CMK (cell line): ENCODE measurements at places on chromosomes 7 and 10.

GRCh38 chr10:13717571-13717935 lies 130.8 kb downstream of the PRPF18 start:
- no peak for DNase-seq

DNA sequence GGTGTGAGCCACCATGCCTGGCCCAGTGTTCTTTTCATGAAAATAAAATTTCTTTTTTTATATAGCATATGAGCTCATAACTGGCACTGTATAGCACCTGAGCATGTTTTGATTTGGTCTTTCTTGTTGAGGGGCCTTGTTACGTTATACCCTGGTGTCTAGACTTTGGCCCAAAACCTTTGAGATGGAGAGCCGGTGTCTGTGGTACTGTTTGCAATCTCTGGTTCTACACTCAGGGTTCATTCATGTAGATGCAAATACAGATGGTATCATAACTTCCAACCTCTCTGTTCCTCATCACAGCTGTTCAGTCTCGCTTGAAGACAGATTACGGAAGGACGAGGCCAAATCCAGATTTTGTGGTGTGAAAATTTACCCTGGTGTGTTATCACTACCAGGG lies at the start of gene TAS2R5:
TSS of gene TAS2R5 (plus strand) at position 301 of the 400 bp plus-strand sequence. CDS start 145 bp downstream, outside the sequence.
- DNase-seq = no peak

DNA sequence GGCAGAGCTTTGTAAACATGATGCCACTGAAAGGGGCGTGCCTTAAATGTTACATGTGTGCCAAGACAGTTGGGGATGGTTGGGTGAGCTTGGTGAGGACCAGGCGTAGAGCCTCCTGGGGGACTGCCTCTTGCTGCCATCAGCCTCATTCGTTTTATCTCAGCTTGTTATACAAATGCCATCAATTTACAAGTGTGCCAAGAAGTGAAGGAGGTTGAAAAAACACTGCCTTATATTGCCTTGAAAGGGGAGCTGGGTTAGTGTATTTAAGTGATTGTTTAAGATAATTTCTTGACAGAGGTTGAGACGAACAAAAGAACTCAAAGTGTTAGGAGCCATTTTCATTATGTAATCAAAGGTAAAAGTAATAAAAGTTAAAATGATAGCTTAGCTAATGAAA lies 354.7 kb downstream of the PHTF2 start:
- no peak for DNase-seq

- no peak for DNase-seq
Observed at GRCh38 chr10:475709-476454, 213.6 kb downstream of the DIP2C start.

- DNase-seq = no peak
Observed at GRCh38 chr10:78890506-78890905, 178.3 kb upstream of the ZMIZ1 start.

DNA sequence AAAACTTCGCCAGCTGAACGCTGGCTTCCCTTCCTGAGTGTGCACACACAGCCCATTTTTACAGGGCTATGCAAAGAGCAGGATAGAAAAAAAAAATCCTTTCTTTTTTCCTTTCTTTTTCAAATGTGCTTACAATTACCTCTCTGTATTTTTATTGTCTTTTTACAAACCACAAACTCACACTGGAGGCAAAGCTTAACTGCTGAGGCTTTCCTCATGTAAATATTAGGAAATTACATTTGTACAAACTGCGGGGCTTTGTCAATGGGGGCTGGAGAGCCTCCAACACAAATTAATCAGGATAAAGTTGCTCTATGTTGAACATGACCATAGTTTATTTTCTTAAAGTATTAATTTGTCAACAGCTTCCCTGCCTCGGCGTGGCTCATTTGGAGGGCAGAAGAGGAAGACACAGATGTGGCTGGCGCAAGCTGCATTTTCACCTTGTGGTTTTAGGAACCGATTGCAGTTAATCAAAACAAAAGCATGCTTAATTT lies 411.7 kb upstream of the MKI67 start:
- no peak for DNase-seq

- no peak for DNase-seq
Observed at GRCh38 chr10:31876652-31877352, 51.8 kb downstream of the ARHGAP12 start.

GRCh38 chr10:130021383-130021950 lies 57.4 kb upstream of the EBF3 start:
- no peak for DNase-seq

- no peak for DNase-seq
Observed at GRCh38 chr10:79074732-79075131, 6.0 kb downstream of the ZMIZ1 start.

DNA sequence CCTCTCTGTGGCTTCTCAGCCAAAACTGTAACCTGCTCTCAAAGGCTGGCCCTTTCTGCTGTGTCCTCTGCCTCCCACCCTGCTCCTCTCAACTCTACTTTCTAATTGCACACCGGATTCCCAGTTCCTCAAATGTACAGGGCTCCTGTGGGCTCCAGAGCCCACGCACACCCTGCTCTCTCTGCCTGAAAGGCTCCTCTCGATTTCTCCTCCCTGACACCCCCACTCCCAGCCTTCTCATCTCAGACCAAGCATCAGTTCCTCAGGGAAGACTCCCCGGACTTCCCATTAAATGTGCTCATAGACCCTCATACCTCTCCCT lies 111.7 kb upstream of the STEAP1B start:
- DNase-seq = no peak

- no peak for DNase-seq
Observed at GRCh38 chr7:25279705-25280104, 51.4 kb upstream of the NPVF start.

GRCh38 chr10:104895981-104896380 lies 254.9 kb downstream of the SORCS3 start:
- DNase-seq = no peak

DNA sequence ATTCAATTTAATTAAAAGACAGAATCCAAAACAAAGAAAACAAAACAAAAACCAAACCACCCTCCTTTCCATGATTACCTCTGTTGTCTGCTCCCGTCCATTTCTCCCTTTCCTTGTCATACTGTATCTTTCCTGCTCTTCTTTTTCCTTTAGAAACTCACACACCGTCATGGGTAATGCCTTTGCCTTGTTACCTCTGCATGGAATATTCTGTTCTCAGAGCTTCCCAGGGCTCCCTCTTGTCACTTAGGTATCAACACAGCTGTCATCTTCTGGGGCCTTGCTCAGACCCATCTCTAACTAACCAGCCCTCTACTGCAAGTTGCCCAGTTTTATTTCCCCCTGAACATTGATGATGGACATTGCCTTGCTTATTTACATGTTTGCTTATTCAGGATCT lies 30.2 kb upstream of the GIMAP8 start:
- DNase-seq = no peak

GRCh38 chr10:49499305-49499851 lies 39.5 kb downstream of the ERCC6 start:
- no peak for DNase-seq

- no peak for DNase-seq
Observed at GRCh38 chr7:104264285-104264684, 56.5 kb upstream of the ORC5 start.

GRCh38 chr7:18165166-18165565 lies 137.5 kb upstream of the PRPS1L1 start:
- no peak for DNase-seq

GRCh38 chr10:70509757-70510147 lies 31.2 kb downstream of the PALD1 start:
- DNase-seq = no peak

- DNase-seq = no peak
Observed at GRCh38 chr10:87750001-87750671, 67.9 kb downstream of the ATAD1 start.

DNA sequence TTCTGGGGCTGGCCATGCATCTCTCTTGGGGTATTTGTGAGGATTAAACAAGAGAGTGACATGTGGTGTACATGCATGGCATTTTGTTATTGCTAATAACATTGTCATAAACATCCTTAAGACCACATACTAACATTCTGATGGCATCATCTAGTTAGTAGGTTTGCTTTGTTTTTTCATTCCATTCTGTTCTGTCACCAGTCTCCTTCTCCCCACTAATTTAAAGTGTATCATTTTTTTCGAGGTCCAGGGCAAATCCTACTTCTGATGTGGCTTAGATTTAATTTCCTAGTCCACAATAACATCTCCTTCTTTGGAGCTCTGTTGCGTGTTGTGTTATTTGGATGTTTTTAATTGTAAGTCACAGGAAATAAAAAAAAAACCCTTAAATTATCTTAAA lies 248.1 kb downstream of the LRMDA start:
- DNase-seq = no peak

- no peak for DNase-seq
Observed at GRCh38 chr10:110219884-110220283, 12.5 kb downstream of the MXI1 start.

- no peak for DNase-seq
Observed at GRCh38 chr7:157472311-157473050, 135.7 kb downstream of the DNAJB6 start.

DNA sequence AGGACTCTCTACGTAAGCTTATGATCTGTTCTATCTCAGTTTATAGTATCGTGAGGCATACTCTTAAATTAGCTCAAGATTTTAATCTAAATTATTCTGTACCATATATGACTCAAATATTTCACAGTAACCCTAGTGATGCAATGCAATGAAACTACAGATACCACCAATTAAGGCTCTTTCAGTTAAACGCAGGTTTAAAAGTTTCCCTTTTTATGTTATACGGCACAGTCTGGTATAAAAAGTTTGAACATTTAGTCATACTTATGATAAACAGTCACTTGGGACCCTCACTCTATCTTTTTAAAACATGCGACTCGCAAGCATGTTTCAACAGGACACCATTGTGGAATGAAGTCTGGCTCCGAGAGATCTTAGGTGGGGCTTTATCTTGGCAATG lies 107.2 kb downstream of the CDK6 start:
- DNase-seq = no peak

DNA sequence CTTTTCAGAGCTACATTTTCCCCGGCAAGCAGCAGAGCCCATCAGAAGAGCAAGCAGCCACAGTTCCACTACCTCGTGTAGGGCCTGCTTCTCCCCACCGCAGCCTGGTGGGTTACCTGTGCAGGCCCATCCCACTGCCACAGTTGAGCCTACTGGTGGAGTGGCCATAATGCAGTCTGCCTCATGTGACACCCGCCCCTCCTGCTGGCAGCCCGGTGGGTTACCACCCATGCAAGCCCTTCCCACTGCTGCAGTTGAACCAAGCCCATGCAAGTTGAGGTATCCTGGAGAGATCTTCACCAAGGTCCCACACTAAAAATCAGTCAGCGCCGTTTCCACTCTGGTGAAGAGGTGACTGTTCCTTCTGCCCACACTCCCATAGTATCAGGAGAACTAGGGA lies 32.1 kb upstream of the CNNM1 start:
- no peak for DNase-seq

DNA sequence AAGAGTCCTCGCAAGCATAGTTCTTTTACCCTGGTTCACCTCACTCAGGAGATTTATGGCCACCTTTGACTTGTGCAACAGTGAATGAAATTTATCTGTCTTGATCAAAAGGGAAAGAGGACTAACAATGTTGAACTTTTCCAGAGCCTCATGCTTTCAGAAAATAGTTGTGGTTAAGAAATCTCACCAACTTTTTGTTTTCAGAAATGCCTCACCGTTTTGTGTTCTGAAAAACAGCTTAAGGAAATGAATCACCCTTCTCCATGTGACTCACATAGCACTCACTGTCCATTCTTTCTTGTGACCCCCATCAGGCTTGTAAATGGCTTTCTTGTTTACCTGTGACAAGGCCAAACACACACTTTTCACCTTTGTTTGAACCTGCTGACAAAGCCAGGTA lies 148.6 kb upstream of the FAM3C start:
- DNase-seq = no peak

DNA sequence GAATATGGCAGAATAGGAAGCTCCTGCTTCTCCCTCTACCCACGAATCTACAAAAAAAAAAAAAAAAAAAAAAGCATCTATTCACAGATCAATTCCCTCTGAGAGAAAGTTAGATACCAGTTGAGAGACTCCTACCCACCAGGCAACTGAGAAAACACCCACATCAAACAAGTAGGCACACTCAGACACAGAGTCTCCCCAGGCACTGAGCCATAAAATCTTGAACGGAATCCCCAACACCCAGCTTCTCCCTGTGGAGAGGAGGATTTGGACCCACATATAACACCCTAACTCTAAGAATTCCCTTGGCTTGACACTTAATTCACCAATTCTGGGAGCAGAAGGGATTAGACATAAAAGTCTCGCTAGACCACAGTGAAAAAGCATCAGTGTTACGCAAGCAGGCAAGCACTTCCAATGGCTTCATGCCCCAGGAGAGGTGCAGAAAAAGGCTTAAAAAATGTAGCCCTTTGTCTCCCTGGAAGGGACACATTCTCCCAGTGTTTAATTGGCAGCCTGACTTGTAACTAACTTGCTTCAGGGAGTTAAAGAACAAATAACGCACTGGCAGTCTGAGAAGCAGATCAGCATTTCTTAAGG lies 192.2 kb downstream of the ELAPOR2 start:
- no peak for DNase-seq

- DNase-seq = peak; percentile 80
Observed at GRCh38 chr7:99380032-99380822, 5.7 kb downstream of the ARPC1B start.

DNA sequence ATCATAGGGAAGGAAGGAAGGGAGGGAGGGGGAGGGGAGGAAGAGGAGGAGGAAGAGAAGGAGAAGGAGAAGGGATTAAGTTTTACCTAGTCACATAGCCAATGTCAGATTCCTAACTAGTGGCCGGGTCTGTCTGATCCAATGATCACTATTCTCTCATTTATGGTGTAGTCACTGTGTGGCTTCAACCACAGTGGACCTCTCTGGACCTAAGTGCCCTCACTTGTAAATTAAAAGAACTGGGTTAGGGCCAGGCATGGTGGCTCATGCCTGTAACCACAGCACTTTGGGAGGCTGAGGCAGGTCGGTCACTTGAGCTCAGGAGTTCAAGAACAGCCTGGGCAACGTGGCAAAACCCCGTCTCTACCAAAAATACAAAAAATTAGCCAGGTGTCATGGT lies 6.6 kb upstream of the SERPINE1 start:
- DNase-seq = no peak

DNA sequence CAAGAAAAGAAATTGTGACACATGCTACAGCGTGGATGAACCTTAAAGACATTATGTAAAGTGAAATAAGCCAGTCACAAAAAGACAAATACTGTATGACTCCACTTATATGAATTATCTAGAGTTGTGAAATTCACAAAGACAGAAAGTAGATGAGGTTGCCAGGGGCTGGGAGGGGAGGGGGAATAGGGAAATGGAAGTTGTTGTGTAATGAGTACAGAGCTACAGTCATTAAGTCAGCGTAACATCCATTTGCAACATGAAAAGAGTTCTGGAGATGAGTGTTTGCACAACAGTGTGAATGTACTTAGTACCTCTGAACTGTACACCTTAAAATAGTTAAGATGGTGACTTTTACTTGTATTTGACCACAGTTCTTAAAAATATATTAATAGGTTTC lies 112.1 kb upstream of the CDK1 start:
- DNase-seq = no peak
